ENCODE measurements at places on chromosomes 5 and 9.

- peaks cover 4% of the 10 kb centered on the region for H3K4me1 ChIP-seq
- H3K36me3 ChIP-seq: no peaks in the 10 kb centered on the region
- H3K27ac ChIP-seq: no peak overlapping the region
Observed at GRCh38 chr9:68493958-68494577, 46.6 kb downstream of the TMEM252 start.

- no peaks in the 10 kb centered on the region for H3K36me3 ChIP-seq
- DNase-seq: no peak
- H3K27me3 ChIP-seq: peaks cover 36% of the 10 kb centered on the region
- no peak overlapping the region for H3K27ac ChIP-seq
- H3K4me1 ChIP-seq: peaks cover 32% of the 10 kb centered on the region
Observed at GRCh38 chr9:93963969-93964368, 8.8 kb upstream of the BARX1 start.

DNA sequence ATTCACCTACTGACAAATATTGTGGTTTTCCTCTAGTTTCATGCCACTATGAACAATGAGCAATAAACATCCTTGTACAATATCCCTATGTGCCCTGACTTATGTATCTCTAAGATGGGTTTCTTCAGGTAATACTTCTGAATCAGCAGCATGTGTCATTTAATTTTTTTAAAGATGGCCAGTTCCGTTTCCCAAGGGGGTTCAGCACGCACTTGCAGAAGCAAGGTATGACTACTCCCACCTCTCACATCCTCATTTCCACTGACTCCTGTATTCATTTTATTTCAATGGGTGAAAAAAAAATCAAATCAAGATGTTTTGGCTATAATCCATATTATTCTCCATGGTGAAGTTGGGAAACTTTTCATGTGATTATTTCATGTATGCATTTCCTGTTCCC, 14.7 kb upstream of the ADAMTS19 start:
- no peaks in the 10 kb centered on the region for H3K27me3 ChIP-seq
- H3K4me3 ChIP-seq: no peak overlapping the region
- no peak overlapping the region for H3K27ac ChIP-seq
- DNase-seq: no peak

DNA sequence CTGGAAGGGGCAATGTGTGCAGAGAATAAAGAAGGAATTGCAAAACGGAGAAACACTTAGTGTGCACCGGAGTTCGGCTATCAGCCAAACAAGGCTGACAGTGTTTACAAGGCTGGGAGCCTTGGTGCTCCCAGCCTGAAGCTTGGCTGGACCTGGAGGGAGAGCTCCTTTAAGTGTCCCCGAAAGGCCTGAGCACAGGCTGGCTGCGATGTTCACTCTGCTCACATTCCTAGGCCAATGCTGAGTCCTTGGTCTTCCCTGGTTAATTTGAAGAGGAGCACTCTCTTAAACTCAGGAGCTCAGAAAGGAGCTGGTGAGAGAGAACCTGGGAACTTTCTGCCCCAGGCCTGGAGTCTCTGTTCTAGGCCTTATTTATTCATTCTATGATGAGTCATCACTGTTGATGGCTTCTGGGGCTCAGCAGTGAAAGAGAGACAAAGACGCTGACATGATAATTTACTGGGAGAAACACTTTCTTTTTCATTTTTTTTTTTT, 88.6 kb upstream of the MYO10 start:
- no peak overlapping the region for H3K27ac ChIP-seq
- H3K36me3 ChIP-seq: no peaks in the 10 kb centered on the region
- no peaks in the 10 kb centered on the region for H3K27me3 ChIP-seq
- DNase-seq: no peak
- H3K4me3 ChIP-seq: no peak overlapping the region
- no peaks in the 10 kb centered on the region for H3K4me1 ChIP-seq

- H3K4me3 ChIP-seq: no peak overlapping the region
- no peak overlapping the region for H3K27ac ChIP-seq
- H3K36me3 ChIP-seq: no peaks in the 10 kb centered on the region
- peaks cover 3% of the 10 kb centered on the region for H3K4me1 ChIP-seq
- DNase-seq: no peak
Observed at GRCh38 chr9:98248737-98249474, 6.5 kb downstream of the TBC1D2 start.

DNA sequence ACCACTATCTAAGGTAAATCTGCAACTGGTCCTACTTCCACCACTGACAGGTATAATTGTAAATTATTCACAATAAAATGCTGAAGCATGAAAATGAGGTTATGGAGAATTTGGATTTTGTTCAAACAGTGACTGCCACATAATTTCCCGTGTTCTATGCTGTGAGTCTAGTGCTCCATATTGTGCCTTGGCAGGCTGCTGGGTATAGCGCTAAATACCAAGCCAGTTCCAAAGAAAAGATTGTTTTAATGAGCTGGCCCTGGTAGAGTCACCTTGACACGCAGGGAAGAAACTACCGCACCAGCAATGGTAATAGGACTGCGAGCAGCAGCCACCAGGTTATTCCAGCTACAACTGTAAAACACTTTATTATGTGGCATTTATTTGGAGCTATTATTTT, 30.4 kb downstream of the PSMB7 start:
- no peak overlapping the region for H3K4me3 ChIP-seq
- no peaks in the 10 kb centered on the region for H3K27me3 ChIP-seq
- H3K27ac ChIP-seq: no peak overlapping the region
- DNase-seq: no peak
- peaks cover 7% of the 10 kb centered on the region for H3K4me1 ChIP-seq
- H3K36me3 ChIP-seq: peaks cover 19% of the 10 kb centered on the region

Data from activated CD8-positive, alpha-beta T cell treated with anti-CD3 and anti-CD28 coated beads, Interleukin-2, amount 10 ng/mL, durations not matched to agents 7 days and 5 days (primary cell).